ENCODE measurements at places on chromosomes 1 and 21.

DNA sequence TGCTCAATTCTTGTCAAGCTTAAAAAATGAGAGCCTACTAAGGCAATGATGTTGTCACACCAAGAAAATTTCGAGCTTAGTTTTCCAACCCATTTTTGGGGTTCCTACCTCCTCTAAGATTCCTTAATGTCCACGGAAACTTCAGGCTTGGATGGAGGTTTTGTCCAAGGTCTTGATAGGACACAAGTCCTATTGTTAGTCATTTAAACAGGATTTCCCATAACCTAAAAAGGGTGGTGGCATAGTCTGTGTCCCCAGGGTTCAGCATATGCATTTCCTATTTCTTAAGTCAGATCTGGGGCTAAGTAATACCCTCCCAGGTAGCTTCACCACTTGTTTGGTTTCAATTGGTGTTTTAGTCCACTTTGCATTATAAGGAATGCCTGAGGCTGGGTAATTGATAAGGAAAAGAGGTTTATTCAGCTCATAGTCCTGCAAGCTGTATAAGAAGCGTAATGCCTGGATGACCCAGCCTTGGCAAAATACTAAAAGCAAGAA is 10.9 kb upstream of the PADI2 start:
- DNase-seq, result no peak

DNA sequence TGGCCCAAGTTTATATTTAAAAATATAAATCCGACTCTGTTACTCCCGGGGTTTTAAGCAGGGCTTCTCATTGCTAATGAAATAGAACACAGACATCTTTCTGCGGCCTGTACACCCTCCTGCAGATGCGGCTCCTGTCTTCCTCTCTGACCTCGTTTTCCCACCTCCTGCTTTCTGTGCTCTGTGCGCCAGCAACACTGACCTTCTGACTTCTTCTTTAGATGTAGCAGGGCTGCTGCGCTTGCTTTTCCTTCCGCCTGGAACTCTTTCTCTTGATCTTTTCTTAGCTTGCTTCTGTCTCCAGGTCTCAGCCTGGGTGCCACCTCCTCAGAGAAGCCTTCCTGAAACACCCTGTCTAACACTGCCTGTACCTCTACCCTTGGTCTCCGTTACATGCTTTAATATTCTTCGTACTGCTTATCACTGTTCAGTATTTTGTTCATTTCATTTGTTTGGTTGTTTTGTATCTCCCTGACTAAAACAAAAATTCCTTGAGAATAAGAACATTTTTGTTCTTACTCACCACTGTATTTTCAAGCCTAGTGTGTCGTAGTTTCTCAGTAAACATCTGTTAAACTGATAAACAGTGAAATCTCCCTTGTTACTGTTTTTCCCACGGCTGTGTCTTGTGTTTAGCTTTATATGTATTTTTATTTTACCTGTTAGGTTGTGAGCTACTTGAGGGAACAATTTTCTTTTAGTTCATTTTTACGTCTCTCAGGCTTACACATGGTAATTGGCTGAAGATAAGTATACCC is 79.0 kb downstream of the ST3GAL3 start:
- DNase-seq, result no peak

- DNase-seq, result no peak
Observed at GRCh38 chr1:94395231-94395630, 23.0 kb upstream of the ABCD3 start.

- DNase-seq, result no peak
Observed at GRCh38 chr1:7386226-7387052, 384.7 kb upstream of the VAMP3 start.
